ENCODE measurements at places on chromosomes 2 and 18.

DNA sequence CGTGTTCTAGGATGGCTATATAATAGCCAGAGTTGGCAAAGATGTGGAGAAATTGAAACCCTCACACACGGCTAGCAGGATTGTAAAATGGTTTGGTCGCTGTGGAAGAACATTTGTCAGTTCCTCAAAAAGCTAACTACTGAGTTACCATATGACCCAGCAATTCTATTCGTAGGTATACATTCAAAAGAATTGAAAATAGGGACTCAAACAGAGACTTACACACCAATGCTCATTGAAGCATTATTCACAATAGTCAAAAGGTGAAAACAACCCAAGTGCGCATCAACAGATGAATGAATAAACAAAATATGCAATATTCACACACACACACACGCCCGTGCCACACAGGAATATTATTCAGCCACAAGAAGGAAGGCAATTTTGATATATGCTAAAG is 98.7 kb downstream of the PLA2R1 start:
- no peak for DNase-seq

DNA sequence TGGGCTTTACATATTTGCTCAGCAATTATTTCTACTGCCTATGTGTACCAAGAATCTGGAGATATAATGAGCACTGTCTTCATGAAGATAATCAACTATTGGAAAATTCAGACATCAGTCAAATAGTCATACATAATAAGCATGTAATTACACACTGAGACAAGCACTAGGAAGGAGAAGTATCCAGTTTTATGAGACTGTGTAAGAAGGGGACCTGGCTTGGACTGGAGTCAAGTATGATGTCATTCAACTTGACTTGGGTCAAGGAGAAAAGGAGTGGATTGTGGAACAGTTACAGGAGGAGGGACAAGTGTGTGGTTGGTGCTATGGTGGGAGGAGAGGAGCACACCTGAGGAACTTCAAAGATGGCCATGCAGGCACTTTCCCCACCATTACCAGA is 419.8 kb upstream of the TRIB2 start:
- no peak for DNase-seq

DNA sequence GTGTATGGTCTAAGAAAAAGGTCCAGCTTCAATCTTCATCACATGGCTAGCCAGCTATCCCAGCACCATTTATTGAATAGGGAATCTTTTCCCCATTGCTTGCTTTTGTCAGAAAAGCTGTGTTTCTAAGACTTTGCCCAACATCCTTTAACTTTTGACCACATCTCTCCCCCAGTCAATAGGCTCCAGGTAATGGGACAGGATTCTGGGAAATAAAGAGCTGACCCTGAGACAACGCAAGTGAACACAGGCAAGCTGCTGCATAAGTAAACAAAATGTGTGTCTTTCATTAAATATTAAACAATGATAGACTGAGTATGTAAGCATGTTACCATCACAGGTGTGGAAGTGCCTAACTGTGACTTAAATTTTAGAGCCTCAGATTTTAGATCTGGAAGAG is 23.0 kb downstream of the FAM110C start:
- no peak for DNase-seq

- DNase-seq, result no peak
Measured at GRCh38 chr18:22604986-22605421, 187.3 kb upstream of the CTAGE1 start.

DNA sequence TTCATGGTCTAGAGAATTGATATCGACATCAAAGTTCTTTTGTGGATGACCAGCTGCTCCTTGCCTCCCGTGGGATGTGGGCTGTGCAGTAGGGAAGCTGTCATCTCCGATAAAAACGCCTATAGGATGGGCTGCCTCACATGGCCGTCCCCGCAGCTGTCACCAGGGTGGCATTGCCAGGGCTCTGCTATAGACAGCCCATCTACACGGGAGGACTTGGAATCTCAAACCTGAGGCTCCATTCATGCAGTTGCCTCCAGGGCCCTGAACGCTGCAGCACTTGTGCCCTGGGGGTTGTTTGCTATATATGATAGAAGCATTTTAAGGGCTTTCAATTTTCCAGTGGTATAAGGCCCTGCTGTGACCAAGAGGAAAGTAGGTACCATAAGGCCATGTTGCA is 183.1 kb downstream of the MYCN start:
- DNase-seq, result no peak

GRCh38 chr2:85787981-85788340 is 34.2 kb downstream of the ATOH8 start:
- no peak for DNase-seq

DNA sequence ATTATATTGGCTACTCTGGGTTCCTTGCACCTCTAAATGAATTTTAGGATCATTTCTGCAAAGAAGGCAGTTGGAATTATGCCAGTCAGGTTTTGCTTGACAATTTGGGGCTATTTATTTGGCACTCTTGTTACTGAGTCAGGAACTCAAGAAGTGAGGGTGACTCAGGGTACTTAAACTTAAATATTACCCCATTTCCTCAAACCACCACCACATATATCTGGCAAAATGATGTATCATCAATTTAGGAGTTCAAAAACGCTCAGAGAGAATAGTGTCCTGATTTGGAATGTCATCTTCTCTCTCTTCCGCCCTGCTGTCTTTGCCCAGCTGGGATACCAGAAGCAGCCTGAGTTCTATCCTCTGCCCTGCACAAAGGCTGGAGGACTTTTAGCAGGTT is 2.4 kb upstream of the THNSL2 start:
- DNase-seq, result no peak

DNA sequence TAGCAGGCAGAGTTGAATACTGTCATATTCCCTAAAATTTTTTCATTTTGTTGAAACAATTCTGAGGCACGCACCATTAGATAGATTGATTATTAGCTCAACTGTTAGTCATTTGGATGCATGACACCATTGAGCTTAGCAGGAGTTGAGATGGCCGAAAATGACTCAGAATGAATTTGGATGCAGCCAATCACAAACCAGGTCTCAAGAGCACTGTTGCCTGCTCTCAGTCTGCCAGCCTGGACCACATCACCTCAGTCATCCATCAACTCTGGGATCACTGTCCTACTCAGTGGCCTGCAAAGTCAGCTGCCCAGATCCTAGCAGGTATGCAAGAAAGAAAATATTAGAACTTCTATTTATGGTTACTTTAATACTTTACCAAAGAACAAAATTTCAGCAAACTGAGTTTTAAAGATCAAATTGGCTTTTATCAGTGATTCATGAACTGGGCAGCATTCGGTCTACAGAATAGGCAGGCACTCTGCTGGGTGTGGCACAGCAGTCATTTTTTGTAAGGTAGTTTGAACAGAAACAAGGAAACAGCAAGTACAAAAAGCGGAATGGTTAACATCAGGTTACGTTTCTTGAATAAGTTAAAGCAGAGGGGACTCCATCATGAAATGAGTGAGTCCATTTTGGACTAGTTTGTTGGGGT is 152.7 kb upstream of the ARHGAP28 start:
- no peak for DNase-seq

- DNase-seq, result peak; percentile 60
Measured at GRCh38 chr18:37385846-37386778, 179.5 kb downstream of the CELF4 start.

DNA sequence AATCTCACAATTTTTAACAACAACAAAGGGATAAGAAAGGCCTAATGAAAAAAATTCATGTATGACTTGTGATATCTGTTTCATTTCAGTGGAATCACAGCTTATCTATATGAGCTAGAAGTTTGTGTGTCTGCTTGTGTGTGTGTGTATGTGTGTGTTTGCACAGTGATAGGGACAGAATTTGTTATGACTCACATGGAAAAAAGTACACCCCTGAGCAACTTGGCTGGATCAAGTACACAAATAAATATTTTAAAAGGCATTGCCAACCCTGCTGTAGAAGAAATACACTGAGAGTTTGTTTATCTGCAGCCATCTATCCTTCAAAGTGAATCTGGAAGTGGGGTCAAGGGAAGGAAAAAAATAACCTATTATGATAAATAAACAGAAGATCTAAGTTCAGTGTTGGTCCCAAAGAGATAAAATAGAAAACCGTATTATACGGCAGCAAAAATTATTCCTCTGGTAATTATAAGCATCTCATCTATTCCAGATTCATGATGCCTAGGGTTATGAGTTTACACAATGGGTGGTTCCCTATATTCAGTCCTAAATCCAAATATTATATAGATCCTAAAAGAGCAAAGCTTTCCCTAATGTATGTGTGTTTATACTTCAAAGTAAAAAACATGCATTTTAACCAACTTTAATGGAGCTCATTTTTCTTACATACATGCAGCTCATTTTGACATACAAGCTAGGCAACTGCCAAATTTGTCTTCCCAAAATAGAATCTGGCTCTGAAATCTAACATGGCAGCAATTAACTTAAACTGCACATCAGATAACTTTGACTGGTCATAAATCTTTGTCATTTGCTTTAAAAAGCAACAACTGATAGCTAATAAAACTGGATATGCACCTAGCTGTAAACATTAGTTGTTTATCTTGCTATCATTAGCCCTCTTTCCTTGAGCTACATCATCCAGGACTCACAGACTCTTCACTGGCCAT is 420.6 kb downstream of the IRS1 start:
- DNase-seq, result no peak

DNA sequence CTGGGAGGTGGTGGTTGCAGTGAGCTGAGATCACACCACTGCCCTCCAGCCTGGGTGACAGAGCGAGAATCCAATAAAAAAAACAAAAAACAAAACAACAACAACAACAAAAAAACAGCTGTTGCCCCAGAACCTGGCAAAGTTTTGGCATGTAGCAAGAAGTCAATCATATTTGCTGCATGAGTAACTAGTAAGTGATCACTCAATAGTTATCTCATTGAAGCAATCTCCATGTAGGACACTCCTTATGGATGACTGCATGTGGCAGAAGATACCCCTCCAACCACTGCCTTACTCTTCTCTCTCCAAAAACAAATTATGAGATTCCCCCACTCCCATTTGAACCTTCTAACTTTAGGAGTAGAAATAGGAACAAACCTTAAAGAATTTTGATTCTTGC is 113.7 kb downstream of the TTC27 start:
- no peak for DNase-seq

GRCh38 chr2:111246620-111247061 is 125.9 kb downstream of the BCL2L11 start:
- DNase-seq, result no peak

GRCh38 chr2:95050385-95051300 is 25.1 kb downstream of the MAL start:
- DNase-seq, result no peak

DNA sequence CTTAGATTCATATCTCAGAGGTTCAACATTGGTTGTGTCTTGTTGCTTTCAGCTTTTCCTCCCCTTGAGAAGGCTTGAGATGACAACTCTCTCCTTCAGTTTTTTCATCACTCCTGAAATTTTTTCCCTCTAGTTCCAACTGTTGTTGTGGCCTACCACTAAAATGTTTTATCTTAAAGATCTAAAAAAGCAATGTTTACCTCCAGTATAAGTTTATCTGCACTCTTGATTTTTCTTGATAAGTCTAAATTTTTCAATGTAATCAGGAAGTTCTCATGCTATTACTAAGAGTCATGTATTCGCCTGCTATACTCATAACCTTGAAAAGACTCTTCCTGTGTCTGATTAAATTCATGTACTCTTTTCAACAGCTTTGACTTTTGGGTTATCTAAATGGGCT is 366.3 kb upstream of the TFPI start:
- no peak for DNase-seq

GRCh38 chr2:182031956-182032355 is 46.3 kb downstream of the PPP1R1C start:
- no peak for DNase-seq

DNA sequence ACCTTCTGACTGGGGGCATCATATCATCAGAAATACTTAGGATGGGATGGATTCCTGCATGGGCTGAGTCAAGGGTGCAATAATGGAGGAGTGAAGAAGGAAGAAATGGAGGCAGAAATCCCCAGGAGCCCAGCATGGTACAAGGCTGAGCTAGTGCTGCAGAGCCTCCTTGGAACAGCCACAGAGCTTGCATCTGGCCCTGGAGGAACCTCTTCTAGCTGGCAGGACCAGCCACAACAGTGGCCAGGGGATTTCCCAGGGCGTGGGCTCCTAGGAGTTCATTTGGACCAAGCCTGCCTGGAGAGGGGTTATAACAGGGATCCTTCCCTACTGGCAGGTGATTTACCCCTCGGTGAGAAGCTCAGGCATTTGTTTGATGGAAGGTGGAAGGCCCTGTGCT is 4.7 kb upstream of the IL37 start:
- no peak for DNase-seq

- DNase-seq, result peak; percentile 8
Measured at GRCh38 chr2:103991591-103991990, 862.3 kb upstream of the POU3F3 start.

GRCh38 chr18:67216846-67217245 is 299.7 kb downstream of the DSEL start:
- no peak for DNase-seq

DNA sequence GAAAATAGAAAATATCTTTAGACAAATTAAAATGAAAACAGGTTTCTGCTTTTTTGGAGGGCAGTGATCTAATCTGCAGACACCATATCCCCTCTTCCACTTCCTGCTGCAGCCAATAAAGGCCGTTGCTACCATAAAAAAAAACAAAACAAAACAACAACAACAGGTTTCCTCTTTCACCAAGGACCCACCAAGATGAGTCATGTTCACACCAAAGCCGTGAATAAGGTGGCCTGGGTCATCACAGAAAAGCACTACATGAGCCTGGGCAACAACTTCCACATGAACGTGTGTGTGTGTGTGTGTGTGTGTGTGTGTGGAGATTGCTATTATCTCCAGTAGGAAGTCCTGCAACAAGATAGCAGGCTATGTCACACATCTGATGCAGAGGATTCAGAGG is 24.8 kb upstream of the TFCP2L1 start:
- DNase-seq, result no peak

- DNase-seq, result no peak
Measured at GRCh38 chr2:241265506-241265905, 50.0 kb downstream of the HDLBP start.

DNA sequence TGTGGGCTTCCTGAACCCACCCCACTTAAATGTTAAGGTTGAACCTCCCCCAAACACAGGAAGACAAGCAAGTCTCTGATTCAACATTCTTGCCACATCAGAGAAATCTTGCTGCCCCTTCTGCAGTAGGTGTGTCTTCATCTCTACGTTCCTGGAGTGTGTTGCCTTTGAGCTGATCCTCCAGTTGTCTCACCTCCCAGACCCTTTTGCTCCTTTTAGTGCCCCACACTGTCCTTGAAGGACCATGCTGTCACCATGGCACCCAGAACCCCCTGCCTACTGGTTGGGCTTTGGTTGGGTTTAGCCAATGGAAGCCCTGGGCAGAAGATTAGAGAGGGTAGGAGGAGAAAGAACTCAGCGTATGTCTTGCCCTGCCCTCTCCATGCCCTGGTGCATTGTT is 10.7 kb downstream of the CAB39 start:
- peak; percentile 89 for DNase-seq

- no peak for DNase-seq
Measured at GRCh38 chr2:60861736-60862135, 19.6 kb upstream of the REL start.

DNA sequence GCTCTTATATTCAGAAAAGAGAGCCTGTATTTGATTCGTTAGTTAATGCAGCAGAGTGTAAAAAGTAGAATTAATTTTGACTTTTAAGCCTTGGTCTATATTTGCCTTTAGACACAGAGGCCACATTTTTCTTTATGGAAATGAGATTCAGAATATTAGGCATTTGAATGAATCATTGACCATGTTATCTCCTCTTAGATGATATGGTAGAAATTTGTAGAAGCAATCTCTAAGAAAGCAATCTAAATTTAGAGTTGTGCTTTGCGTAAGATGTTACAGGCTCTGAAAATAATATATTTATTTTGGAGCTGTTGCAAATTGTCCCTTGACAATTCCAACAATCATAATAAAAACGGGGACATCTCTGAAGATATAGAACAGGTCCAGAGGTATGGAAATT is 68.3 kb upstream of the ST6GAL2 start:
- DNase-seq, result no peak

All from Jurkat, Clone E6-1 (cell line).